ENCODE measurements at places on chromosomes 7 and 10.

DNA sequence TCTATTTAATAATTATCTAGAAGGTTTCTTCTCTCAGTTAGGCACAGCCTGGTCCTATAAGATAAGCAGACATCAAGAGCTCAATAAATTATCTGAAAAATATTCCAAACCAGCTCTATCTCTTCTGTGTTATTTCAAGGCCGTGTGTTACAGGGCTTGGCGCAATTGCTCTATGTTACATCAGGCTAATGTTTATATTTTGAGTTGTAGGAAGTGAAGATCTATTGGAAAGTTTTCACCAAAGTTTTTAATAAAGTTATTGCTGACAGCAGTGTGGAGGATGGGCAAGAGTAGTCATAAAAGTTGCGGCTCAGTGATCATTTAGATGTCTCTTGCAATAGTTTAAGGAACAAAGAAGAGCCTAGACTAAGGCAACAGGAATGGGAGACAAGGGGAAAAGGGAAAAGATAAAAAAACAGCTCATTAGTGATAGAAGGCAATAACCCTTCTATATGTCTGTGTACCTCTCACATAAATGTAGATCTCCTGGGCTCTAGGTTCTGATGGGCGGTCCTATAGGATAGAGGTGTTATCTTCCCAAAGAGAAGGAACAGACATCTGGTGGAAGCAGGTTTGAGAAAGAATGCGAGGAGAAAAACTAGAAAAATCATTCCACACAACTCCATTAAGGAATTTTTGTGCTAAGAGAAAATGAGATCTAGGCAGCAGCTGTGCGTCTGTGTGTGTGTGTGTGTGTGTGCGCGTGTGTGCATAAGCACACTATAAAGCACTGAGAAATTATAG lies 5.9 kb upstream of the ANKRD7 start:
- no peak for DNase-seq

- no peak for DNase-seq
Measured at GRCh38 chr7:156907656-156908055, 14.7 kb upstream of the LMBR1 start.

DNA sequence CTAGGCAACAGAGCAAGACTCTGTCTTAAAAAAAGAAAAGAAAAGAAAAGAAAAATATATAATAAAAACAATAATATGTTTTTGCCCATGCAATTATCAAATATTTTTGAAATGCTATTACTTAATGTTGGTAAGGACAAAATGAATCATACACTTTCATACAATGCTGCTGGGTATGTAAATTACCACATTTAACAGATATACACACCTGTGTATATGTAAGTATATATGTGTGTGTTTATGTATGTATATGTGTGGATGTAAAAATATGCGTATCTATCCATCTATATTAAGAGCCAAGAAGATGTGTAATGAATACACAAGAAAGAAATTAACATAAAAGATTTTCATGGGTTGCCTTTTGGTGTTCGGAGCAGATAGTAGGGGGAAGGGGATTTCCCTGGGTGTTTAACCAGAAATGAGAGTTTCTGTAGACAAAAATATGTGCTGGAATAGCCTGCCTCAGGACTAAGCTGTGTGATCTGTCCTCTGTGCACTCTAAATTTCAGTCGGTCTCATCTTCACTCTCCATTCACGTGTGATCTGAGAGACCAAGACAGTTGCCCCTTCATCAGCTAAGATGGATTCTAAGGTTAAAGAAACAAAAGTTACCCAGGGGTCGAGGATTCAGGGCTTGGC lies 61.2 kb downstream of the PRKCQ start:
- no peak for DNase-seq

- DNase-seq, result no peak
Measured at GRCh38 chr7:104093127-104093526, 103.7 kb upstream of the RELN start.

DNA sequence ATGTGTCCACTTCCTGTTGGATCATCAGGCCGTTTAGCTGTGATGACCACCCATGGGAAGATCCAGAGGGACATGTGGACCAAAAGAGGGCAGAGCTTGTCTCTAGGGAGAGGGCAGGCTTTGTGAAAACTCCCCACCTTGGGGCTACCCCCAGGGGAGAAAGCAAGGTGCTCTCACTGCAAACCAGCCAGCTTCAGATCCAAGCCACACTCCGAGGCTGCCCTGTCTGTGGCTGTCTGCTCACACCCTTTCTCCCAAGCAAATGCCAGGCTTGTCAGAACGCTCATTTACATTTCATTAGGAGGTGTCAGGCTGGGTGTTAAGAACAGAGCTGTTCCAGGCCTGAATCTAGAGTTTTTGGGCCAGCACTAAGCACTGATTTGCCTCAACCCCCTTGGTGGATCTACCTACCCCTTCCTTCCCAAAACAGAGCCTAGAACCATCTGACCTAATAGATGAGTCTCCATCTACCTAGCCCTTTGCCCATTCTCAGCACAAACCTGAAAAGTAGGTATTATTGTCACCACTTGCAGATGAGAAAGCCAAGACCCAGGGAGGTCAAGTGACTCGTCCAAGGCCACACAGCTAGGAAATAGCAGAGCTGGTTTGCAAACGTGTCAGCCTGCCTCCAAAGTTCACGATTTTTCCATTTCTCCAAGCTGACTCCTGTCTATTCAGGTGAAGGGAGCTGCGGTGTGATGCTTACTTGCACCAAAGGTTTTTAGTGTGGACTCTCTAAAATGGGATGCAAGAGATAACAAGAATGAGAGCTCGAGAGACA lies 130.9 kb downstream of the EMX2 start:
- no peak for DNase-seq

Data from NCI-H446 (cell line).